EL (cell line): ENCODE measurements at places on chromosomes 12 and 14.

DNA sequence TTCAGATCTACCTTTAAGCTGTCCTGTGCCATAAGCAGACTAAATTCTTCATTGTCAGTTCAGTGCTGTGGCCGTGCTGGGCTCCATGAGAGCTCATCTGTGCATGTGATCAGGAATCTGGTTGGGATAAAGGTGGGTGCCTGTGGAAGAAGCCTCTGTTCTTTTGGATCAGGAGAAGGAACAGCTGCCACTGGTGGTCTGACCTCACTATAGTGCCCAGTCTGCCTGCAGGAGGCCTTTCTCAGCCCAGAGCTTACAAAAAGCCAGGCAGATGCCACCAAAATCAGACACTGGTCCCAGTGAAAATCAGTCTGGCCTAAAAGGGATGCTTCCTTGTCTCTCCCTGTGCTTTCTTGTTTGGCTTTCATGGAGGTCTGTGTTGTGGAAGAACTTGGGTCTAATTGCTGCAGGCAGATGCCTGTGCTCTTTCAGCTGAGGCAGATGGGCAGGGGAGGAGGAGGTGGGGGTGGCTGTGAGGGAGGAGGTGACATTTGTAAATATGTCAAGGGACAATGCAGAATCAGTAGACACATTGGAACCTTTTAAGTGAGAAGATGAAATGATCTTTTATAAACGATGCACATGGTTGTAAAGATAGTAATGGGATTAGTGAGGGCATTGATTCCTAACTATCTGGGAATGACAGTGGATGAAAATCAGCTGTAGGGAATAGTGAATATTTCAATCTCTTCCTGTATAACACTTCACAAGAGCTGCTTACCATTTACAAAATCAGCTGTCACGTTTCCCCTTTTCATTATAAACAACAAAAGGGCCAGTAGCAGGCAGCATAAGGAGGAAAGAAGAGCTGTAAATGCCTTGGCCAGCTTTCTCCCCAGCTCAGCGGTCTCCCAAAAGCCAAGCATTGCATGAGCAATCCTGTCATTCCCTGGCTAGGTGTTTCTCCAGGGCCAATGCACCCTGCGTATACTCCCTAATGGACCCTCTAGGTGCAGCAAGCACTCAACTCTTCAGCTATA, 44.6 kb downstream of the CACNA2D4 start:
- DNase-seq = no peak

- no peak for DNase-seq
Observed at GRCh38 chr12:55845785-55846496, 3.2 kb upstream of the MMP19 start.

DNA sequence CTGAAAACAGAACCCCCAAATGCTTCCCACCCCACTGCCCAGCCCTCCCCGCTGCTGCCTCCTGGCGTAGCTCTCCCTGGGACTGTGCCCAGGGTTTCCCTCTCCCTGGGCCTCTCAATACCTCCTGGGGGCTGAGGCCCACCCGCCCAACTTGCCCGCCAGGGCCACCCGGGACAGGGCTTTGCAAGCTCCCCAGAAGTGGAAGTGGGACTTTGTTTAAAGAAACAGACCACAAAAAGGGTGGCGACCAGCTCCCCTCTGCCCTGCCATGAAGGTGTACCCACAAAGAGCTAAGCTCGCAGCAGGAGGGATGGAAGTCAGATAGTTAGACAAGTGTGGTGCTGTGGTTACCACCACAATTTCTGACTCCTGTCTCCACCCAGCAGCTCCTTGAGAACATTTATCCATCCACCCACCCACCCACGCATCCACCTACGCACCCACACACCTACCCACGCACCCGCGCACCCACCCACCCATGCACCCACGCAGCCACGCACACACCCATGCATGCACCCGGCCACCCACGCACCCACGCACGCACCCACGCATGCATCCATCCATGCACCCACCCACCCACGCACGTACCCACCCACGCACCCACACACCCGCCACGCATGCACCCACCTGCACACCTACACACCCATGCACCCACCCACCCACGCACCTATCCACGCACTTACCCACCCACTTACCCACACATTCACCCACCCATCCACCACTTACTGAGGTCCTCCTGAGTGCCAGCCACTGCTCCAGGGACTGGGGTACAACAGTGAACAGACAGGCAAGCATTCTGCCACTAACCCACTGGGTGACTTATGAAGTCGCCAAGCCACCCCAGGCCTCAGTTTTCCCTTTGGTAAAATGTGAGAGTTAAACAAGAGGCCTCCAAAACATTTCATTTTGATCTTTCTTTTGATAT, 127.3 kb downstream of the SCARB1 start:
- DNase-seq = no peak

GRCh38 chr14:70907996-70908934, 1.0 kb downstream of the PCNX1 start:
- DNase-seq = peak; percentile 64

- DNase-seq = peak; percentile 41
Observed at GRCh38 chr12:356276-356988, 32.7 kb downstream of the KDM5A start.

DNA sequence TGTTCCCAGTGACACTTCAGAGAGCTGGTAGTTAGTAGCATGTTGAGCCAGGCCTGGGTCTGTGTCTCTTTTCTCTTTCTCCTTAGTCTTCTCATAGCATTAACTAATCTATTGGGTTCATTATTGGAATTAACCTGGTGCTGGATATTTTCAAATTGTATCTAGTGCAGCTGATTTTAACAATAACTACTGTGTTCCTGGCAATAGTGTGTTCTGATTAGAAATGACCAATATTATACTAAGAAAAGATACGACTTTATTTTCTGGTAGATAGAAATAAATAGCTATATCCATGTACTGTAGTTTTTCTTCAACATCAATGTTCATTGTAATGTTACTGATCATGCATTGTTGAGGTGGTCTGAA, 3.0 kb downstream of the FOS start:
- DNase-seq = no peak

GRCh38 chr14:63465347-63465746, 77.8 kb downstream of the PPP2R5E start:
- DNase-seq = no peak

DNA sequence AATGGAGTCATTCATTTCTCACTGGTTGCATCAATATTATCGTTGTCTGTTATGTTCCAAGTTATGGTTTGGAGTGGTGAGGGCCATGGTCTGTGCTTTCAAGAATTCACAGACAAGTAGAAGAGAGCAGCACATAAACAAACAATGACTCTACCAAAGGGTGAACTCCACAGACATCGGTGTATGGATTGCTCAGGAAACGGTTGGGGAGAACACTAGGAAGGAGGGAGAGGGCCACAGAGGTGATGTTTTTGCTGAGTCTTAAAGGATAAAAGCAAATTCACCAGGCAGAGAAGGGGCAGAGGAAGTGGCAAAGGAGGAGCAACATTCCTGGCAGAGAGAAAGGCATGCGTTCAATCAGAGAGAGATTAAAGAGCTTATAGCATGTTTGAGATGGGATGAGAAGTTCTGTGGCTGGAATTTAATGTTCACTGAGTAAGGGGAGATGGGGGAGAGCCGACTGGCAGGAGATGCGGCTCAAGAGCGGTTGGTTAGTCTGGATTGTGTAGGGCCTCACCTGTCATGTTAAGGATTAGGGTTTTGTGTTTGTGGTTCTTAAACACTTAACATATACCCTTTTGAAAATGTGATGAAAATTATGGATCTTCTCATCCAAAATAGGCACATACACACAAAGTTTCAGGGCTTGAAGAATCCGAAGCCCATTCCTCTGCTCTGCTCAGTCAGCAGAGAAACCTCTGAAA, 42.3 kb upstream of the FRMD6 start:
- peak; percentile 62 for DNase-seq

- DNase-seq = no peak
Observed at GRCh38 chr12:115517913-115518312, 759.6 kb downstream of the MED13L start.

GRCh38 chr14:34014936-34015335, 64.1 kb upstream of the EGLN3 start:
- no peak for DNase-seq

DNA sequence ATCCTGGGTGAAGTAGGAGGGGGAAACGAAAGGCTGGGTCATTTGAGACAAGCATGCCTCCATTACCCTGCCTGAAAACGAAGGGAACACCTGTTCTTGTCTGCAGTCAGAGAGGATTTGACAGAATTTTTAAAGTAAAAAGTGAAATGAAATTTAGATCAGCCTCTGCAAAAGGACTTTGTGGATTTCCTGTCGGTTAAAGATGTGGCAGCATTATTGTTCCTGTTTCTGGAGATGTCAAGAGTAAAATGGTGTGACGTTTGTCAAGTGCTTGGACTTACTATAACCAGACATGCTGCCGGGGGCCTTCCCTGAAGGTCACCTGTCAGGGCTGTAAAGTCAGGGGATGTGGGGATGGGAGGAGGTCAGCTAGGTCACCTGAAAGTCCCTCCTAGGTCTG, 32.0 kb downstream of the NRXN3 start:
- DNase-seq = no peak

GRCh38 chr14:26601856-26602255, 4.0 kb upstream of the NOVA1 start:
- DNase-seq = no peak

GRCh38 chr12:95323212-95323611, 105.6 kb downstream of the VEZT start:
- DNase-seq = peak; percentile 38

GRCh38 chr12:122841544-122842321, 6.5 kb downstream of the HIP1R start:
- peak; percentile 78 for DNase-seq

- peak; percentile 79 for DNase-seq
Observed at GRCh38 chr12:68406134-68406576, 74.0 kb upstream of the MDM1 start.

- DNase-seq = peak; percentile 60
Observed at GRCh38 chr12:546920-547845, 87.4 kb downstream of the B4GALNT3 start.

- no peak for DNase-seq
Observed at GRCh38 chr14:33085799-33086198, 147.1 kb downstream of the NPAS3 start.

DNA sequence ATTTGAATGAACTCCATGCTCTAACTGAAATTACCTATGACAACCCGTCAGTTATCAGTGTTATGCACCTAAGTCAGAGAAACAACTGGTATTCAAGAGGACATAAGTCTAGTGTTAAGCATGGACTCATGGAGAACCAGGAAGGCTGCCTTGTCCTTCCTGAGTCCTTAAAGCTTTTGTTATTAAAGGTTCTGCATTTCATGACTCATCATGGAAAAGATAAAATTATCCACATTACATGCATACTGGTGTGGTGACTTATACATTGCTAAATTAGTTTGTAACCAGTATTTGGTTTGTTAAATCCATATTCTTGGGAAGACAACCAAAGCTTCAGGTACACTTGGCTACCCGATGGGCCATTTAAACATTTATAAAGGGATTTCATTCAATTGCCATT, 6.5 kb upstream of the OR4E1 start:
- DNase-seq = peak; percentile 76

GRCh38 chr12:115203701-115204100, 519.7 kb upstream of the TBX3 start:
- no peak for DNase-seq

DNA sequence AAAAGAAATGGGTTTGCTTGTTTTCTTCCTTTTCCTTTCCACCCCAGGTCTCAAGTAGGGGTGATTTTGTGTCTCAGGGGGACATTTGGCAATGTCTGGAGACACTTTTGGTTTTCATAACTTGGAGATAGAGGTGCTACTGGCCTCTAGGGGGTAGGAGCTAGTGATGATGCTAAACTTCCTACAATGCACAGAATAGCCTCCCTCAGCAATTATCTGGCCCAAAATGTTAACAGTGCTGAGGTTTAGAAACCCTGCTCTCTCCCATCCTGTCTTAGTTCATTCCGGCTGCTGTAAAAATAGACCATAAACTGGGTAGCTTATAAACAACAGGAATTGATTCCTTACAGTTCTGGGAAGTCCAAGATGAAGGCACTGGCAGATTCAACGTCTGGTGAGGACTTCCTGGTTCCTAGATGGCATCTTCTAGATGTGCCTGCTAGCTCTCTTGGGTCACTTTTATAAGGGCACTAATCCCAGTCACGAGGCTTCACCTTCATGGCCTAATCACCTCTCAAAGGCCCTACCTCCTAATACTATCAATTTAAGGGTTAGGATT, 7.4 kb upstream of the GAS2L3 start:
- no peak for DNase-seq

GRCh38 chr14:101236496-101237251, 324.6 kb upstream of the DIO3 start:
- no peak for DNase-seq

DNA sequence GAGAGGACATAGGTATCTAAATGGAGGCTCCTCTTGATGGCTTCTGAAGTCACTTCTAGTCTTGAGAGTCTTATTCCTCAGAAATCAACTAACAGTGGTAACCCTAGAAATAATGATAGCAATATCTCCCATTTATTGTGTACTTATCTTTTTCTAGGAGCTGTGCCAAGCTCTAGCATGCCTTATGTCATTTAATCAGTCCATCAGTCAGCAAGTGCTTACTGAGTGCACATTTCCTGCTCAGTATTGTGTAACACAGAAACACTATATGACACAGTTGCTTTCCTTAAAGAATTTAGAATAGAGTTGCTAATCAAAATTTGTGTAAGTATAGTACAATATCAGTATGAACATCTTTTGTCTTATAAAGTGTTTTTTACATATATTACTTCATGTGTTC, 36.6 kb downstream of the KRT76 start:
- DNase-seq = no peak

GRCh38 chr14:68506645-68507419, 286.0 kb downstream of the ZFP36L1 start:
- DNase-seq = no peak

GRCh38 chr12:80715713-80716249, 931 bp upstream of the MYF5 start:
- DNase-seq = no peak

DNA sequence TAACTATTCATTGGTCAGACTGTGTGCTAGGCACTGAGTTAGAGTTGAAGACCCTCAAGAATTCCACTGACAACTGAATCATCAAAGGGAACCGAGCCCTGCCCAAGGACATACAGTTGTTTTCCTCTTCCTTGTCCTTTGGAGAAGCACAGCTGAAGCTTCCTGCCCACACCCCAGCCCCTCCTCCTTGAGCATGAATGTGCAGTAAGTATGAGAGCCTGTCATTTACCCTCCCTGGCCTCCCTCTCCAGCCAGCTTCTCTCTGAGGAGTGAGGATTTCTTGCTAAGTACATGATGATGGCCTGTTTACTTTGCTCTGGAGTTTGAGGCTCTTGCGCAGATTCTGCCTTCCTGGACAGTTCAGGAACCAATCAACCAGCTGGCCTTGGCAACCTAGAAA, 235.2 kb downstream of the CACNA1C start:
- DNase-seq = peak; percentile 75

- DNase-seq = no peak
Observed at GRCh38 chr12:32105986-32106516, 596 bp upstream of the BICD1 start.

GRCh38 chr12:21546716-21547115, 20.6 kb downstream of the SPX start:
- peak; percentile 58 for DNase-seq

DNA sequence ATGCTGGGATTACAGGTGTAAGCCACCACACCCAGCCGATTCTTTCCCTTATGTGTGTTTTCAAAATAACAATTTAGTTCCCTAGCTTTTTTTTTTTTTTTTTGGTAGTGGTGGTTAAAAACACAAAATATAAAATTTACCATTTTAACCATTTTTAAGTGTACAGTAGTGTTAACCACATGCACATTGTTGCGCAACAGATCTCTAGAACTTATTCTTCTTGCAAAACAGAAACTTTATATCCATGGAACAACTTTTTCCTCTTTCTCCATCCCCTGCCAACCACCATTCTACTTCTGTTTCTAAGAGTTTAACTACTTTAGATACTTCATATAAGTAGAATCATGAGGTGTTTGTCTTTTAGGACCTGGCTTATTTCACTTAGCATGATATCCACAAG, 1.1 kb upstream of the NDUFA12 start:
- no peak for DNase-seq
